ENCODE measurements at places on chromosomes 3 and 15. TPM values are rescaled to one million over a fixed set of nuclear protein-coding genes. Genes with fewer than 3 reads are reported as not detected.

Gene ERC2
- not detected for total RNA-seq

Gene PARP15
- total RNA-seq = 61.9 TPM

Gene ITIH1
- not detected for total RNA-seq

Gene SLC15A2
- 2.7 TPM for total RNA-seq

Gene PIK3R4
- total RNA-seq = 36.9 TPM

Gene PATL2
- total RNA-seq = 69.4 TPM

- DNase-seq = no peak
Observed at GRCh38 chr3:152519376-152519775, 250.6 kb downstream of the MBNL1 start.

- no peak for DNase-seq
Observed at GRCh38 chr3:121467085-121467484, 78.7 kb downstream of the POLQ start.

- no peak for DNase-seq
Observed at GRCh38 chr3:17759901-17760300, 17.5 kb upstream of the TBC1D5 start.

DNA sequence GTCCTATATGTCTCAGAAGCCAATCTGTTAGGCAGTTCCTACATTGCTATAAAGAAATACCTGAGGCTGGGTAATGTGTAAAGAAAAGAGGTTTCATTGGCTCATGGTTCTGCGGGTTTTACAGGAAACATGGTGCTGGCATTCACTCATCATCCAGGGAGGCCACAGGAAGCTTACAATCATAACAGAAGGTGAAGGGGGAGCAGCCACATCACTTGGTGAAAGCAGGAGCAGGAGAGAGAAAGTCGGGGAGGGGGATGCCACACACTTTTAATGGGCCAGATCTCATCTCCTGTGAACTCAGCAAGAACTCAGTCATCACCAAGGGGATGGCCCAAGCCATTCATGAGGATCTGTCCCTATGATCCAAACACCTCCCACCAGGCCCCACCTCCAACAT, 9.1 kb downstream of the SLC49A4 start:
- no peak for DNase-seq

DNA sequence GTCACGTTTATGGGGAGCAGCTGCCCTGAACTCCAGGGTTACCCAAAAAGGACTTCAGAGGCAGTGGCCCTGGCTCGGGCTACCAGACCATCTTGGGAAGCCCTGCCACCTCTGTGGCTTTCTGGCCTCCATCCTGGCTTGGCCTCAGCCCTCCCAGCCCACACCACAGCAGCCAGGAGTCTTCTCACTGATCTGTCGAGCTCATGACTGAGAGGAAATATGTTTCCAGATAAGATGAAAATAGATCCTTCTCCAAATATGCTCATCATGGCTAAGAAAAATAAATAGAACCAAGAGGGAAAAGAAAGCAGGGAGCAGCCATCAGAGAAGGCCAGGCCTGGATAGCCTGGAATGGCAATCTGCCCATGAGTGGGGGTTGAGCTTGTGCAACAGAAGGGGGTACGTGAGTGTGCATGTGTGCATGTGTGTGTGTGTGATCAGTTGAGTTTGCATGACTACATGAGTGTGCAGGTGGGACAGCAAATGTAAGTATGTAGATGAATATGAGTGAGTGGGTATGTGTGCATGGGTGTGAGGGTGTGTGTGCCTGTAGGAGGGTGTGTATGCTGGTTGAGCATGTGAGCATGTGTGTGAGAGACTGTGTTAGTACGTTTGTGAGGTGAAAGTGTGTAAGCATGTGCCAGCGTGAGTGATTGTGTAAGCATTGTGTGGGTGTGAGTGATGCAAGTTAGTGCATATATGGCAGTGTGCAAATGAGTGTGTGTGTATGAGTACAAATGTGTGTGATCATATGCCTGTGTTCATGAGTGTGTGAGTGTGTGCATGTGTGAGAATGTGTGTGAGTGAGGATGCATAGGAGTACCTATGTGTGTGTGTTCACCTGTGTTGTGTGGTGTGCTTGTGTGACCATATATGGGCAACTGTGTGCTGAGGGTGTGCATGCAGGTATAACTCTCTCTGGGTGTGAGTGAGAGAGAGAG, 9.9 kb upstream of the RFT1 start:
- DNase-seq = no peak

- no peak for DNase-seq
Observed at GRCh38 chr3:188832961-188833721, 338.6 kb upstream of the TPRG1 start.

- DNase-seq = no peak
Observed at GRCh38 chr3:18389108-18389733, 35.9 kb downstream of the SATB1 start.

- no peak for DNase-seq
Observed at GRCh38 chr3:64398476-64398875, 173.2 kb upstream of the PRICKLE2 start.

DNA sequence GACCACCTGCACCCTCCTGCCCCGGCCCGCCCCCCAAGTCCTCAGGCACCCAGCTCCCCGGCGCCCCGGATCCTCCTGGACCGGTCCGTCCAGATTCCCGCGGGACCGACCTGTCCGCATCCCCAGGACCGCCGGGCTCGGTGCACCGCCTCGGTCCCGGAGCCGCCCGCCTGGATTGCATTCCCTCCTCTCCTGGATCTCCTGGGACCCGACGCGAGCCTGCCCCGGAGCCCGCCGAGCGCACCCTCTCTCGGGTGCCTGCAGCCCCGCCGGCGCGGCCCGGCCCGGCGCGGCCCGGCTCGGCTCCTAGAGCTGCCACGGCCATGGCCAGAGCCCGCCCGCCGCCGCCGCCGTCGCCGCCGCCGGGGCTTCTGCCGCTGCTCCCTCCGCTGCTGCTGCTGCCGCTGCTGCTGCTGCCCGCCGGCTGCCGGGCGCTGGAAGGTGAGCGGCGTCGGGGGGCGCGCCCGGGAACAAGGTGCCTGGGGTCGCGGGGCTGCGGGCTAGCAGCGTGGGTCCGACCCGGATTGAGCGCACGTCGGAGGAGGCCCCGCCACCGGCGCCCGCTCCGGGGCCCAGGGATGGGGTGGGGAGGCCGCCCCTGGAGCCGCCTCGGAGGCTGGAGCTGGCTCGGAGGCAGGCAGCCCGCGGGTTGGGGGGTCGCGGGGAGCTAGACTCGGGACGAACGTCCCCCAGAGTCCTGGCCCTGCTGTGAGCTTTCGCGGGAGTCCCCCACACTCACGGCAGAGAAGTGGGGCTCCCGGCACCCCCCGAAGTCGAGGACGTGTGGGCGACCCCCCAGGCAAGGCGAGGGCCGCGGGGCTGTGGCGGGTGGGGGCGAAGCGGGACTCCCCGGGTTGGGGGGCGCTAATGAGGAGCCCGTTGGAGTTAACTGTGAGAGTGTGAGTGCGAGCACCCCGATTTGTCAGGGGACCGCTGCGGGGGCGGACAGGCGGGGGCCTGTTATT, 610 bp downstream of the EPHB3 start:
- DNase-seq = no peak

DNA sequence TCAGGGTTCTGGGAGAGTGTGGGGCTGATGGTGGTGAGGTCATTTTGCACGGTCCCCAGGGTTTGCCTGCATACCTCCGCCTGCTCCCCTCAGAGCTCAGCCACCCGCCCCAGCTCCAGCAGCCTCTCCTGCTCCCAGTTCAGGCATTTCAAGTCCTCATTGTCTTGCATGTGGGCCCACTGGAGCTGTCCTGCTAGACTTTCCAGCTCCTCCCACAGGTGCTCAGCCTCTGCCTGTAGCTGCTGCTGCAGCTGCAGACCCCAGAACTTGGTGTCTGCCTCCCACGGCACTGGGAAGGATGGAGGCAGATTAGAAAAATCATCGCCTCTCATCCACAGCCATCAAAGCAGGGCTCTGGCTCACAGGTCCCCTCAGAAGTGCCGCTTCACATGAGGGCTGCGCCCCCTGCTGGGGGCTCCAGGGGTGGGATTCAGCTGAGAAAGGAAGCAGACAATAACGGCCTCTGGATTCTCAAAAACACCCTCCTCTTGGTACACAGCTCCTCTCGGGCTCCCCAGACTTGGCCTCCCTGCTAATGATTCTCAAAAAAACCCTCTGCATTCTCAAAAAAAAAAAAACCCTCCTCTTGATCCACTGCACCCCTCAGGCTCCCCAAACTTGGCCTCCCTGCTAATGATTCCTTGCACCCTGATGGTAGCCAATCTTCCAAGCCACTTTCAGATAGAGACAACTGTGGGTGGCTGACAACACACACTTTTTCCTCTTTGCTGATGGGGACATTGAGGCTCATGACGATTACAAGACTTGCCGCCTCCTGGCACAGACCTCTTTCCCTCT, 89.3 kb upstream of the C2CD4B start:
- DNase-seq = peak; percentile 18

GRCh38 chr3:197701841-197702240, 34.9 kb downstream of the RUBCN start:
- DNase-seq = no peak

- no peak for DNase-seq
Observed at GRCh38 chr3:157261000-157261399, 101.1 kb upstream of the CCNL1 start.

GRCh38 chr3:66602691-66603090, 101.9 kb upstream of the LRIG1 start:
- no peak for DNase-seq

GRCh38 chr3:60887574-60887973, 363.7 kb downstream of the FHIT start:
- DNase-seq = no peak

DNA sequence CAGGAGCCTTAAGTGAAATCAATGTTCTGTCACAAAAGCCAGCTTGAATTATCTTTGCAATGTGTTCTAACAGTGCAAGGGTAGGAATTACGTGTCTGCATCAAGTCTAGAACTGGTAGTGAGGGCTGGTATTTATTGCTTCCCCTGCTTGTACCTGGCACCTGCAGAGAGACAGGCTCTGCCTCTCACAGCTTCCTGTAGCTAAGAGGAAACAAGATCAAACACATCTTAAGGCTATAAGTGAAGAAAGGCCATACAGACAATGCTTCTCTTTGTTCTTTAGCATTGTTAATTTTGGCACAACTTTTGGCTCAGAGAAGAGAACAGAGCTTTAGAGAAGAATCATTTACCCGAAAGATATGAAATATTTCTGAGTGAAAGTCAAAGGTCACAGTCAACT, 479.9 kb downstream of the GRM7 start:
- DNase-seq = no peak

- DNase-seq = no peak
Observed at GRCh38 chr3:67601919-67602608, 52.3 kb downstream of the SUCLG2 start.

DNA sequence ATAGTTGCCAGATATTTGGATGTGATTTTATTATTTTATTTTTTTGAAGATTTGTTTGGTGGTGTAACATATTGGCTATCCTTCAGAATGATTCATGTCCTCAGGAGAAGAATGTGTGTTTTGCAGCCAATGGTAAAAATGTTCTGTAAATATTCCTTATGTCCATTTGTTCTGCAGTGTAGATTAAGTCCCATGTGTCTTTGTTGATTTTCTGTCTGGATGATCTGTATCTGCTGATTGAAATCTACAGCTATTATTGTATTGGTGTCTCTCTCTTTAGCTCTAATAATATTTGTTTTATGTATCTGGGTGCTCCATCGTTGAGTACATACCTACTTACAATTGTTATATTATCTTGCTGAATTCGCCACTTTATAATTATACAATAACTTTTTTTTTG, 1641.7 kb downstream of the OTOL1 start:
- no peak for DNase-seq

GRCh38 chr15:84973492-84974460, 7.9 kb upstream of the PDE8A start:
- no peak for DNase-seq

DNA sequence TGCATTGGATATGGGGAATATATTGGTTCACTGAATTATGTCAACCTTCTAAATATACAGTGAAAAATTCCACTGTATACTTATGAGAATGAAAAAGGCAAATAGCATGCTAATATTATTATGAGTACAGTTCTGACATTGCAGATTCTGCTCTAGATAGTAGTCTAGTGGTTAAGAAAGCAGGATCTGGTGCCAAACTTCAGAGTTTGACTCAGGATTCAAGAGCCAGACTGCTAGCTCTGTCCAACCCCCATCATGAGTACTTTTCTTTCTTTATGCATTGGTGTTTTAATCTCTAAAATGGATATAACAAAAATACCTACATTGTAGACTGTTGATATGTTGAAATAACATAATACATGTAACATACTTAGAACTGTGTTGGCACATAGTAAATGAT, 57.3 kb upstream of the PLSCR4 start:
- DNase-seq = no peak

DNA sequence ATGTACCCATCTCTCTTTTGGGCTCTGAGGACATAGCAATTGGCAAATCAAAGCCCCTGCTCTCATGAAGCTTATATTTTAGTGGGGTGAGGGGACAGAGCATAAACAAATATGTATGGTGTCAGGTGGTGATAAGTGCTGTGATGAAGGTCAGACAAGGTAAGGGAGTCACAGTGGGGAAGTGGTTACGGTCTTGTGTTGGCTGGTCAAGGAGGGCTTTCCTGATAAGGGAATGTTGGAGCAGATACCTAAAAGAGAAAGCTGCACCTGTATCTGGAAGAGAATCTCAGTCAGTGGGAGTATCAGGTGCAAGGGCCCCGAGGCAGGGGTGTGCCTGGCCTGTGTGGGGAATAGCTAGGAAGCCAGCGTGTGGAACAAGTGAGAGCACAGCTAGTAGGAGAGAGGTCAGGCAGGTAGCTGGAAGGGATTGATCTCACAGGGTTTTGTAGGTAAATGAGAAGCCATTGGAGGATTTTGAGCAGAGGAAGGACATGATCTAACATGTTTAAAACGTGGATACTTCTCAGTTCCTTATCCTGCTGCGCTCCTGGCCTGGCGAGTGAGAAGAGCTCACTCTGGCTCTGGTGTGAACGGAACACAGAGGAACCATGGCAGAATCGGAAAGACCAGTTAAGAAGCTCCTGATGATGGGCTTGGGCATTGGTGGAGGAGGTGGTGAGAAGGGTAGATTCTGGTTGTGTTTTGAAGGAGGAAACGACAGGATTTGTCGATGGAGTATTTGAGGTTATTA, 35.5 kb downstream of the MRAS start:
- DNase-seq = no peak

DNA sequence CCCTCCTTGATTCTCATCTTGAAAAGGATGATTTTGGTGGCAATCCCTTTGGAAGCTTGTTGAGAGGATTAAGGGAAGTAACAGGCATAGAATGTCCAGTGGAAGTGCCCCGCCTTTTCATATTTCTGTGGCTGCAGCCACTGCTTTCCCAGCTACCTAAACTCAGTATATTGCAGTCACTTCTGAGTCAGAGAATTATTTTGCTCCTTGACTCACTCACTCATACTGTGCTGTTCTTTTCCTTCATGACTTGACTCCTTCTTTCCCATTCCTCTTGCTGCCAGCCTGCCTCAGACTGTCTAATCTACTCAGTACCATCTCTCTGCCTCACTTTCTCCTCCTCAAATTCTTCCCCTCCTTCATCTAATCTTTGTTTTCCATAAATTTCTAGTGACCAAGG, 26.5 kb upstream of the POLR2M start:
- DNase-seq = no peak

- DNase-seq = no peak
Observed at GRCh38 chr3:168425936-168426595, 330.3 kb upstream of the GOLIM4 start.

- no peak for DNase-seq
Observed at GRCh38 chr3:129658110-129658843, 51.8 kb upstream of the PLXND1 start.

GRCh38 chr15:92579486-92579885, 76.1 kb downstream of the FAM174B start:
- no peak for DNase-seq

- DNase-seq = no peak
Observed at GRCh38 chr3:29497282-29497681, 216.4 kb downstream of the RBMS3 start.

Data from naive thymus-derived CD8-positive, alpha-beta T cell (primary cell).